ENCODE measurements at places on chromosomes 7 and 10.

DNA sequence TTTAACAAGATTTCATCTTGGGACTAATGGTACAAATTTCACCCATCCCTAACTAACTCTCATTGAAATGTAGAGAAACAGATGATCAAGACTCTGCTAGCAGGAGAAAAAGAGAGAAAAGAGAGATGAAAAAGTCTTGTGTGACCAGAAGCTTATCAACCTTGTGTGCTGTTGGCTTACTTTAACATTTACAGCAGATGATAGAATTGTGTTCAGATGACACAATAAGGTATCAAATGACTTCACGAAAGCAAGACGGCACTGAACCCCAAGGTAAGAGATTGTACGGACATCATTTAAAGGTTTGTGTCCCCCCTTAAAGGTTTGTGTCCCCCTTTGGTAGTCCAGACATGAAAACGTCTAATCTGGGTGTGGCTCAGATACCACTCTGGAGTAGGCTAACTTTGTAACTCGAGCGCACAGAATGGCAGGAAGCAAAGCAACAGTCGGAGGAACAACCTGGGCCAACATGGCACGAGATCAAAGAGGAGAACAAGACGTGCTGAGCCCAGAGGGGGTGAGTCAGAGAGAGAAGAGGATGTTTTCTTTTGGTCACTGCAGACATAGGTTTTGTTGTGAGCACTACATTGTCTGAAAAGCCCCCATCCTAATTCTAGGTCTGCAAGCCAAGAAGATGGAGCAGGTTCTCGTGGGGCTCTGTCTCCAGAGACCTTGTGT, 10.4 kb upstream of the LMBR1 start:
- H3K27ac ChIP-seq, result no peak overlapping the region
- no peaks in the 10 kb centered on the region for H3K36me3 ChIP-seq
- no peak for DNase-seq
- H3K27me3 ChIP-seq, result no peaks in the 10 kb centered on the region
- no peaks in the 10 kb centered on the region for H3K4me1 ChIP-seq

DNA sequence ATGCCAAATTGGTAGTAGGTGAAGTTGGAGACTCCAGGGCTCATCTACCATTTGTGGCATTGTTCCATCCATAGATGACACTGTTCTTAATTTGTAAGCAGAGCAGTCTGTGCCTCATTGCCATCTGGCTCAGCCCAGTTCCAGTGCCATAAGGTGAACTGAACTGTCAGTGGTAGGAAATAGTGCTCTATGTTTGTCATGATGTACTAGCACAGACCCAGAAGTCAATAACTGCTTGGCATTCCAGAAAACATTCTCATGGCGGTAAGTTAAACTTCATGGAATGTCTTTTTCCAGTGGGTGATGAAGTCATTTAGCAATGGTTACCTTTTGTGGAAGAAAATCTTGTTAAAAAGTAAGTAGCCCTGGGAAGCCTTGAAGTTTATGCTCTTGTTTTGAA, 302.7 kb downstream of the SUGCT start:
- DNase-seq, result no peak
- no peak overlapping the region for H3K27ac ChIP-seq
- H3K36me3 ChIP-seq, result no peaks in the 10 kb centered on the region
- no peak overlapping the region for H3K4me3 ChIP-seq
- H3K27me3 ChIP-seq, result no peaks in the 10 kb centered on the region

GRCh38 chr7:5596046-5596895, 172.6 kb upstream of the TNRC18 start:
- no peak overlapping the region for H3K4me3 ChIP-seq
- peaks cover 74% of the 10 kb centered on the region for H3K27me3 ChIP-seq
- H3K4me1 ChIP-seq, result no peaks in the 10 kb centered on the region
- no peak for DNase-seq

DNA sequence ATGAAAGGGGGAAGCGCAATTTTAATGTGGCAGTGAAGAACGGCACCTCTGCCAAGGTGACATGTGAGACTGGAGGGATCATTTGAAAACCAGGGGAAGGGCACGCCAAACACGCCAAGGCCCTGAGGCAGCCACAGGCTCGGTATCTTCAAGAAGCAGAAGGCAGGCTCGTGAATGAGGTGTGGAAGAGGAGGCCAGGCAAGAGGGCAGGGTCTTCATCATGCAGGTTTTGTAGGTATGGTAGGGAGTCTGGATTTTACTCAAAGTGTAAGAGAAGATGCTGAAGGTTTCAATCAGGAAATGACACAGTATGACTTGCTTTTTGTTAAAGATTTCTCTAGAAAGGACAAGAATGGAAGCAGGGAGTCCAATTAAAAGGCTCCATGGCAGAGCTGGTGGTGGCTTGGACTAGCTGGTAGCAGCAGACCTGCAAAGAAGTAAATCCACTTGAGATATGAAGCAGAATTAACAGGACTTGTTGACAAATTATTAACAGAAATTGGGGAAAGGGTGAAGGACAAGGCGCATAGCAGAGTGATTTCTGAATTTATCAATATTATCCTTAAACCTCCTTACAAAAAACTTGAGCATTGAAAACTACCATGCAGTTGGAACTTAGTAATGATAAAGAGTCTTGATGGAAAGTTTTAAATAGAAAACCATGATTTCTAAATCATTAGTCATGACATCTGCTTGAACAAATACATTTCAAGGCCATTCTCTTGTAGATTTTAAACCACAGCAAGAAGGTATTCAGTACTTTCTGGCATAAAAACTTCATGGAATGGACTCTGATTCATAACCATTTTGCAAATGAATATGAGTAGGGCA, 70.4 kb downstream of the COA1 start:
- no peak overlapping the region for H3K27ac ChIP-seq
- peak; percentile 63 for DNase-seq
- peaks cover 33% of the 10 kb centered on the region for H3K4me1 ChIP-seq
- no peak overlapping the region for H3K4me3 ChIP-seq
- no peaks in the 10 kb centered on the region for H3K27me3 ChIP-seq

- DNase-seq, result no peak
- no peak overlapping the region for H3K27ac ChIP-seq
- H3K4me1 ChIP-seq, result no peaks in the 10 kb centered on the region
- H3K27me3 ChIP-seq, result no peaks in the 10 kb centered on the region
Observed at GRCh38 chr10:19200211-19200610, 151.6 kb downstream of the MALRD1 start.

DNA sequence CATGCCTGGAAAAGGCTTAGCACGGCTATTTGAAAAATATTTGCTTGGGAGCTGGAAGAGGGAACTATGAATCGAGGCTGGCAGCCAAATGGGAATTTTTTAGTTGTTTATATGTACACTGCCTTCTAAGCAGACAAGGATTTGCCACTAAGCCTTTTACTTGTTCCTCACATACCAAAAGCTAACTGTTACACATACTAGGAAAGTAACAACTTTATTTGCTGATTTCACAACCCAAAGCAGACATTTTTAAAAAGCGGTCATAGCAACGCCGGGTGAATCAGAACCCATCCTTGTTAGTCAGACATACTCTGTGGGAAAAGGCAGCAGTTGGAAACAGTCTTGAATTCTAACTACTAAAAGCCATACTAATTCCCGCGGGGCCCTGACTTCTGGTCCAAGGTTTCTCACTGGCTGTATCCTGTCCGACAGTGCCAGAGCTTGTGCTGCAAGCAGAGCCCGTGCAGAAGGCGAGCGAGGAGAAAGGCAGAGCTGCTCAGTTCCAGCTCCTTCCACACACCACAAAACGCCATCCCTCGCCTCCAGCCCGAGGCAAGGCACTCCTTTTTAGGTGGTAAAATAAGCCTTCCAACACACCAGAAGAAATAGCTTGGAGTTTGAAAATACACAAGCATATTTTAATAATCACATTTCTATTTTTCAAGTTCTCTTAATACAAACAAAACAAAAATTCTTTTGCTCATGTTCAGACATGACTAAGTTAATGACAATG, 89.2 kb downstream of the RNF216 start:
- no peaks in the 10 kb centered on the region for H3K27me3 ChIP-seq
- H3K4me1 ChIP-seq, result peaks cover 19% of the 10 kb centered on the region
- no peak overlapping the region for H3K27ac ChIP-seq
- no peak for DNase-seq

DNA sequence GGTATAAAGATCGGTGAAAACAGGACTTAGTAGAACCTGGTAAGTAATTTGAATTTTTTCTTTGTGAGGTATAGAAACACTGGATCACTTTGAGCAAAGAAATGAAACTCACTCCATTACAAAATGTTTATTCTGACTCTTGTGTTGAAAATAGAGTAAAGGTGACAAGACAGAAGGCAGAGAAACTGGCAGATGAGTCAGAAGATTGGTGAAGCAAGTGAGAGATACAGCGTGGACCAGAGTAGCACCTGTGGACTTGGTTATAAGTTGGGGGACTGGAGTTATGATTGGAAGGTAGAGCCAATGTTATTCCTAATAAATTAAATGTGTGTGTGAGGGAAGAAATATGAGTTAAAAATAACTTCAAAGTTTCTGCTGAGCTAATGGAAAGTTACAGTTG, 620.9 kb downstream of the ZWINT start:
- no peaks in the 10 kb centered on the region for H3K27me3 ChIP-seq
- no peak overlapping the region for H3K4me3 ChIP-seq
- H3K4me1 ChIP-seq, result no peaks in the 10 kb centered on the region

- H3K4me1 ChIP-seq, result no peaks in the 10 kb centered on the region
- no peaks in the 10 kb centered on the region for H3K36me3 ChIP-seq
- no peaks in the 10 kb centered on the region for H3K27me3 ChIP-seq
- H3K4me3 ChIP-seq, result no peak overlapping the region
- no peak for DNase-seq
Observed at GRCh38 chr7:120829487-120829886, 28.5 kb downstream of the TSPAN12 start.

GRCh38 chr7:120060281-120060680, 212.7 kb upstream of the KCND2 start:
- H3K4me3 ChIP-seq, result no peak overlapping the region
- H3K36me3 ChIP-seq, result no peaks in the 10 kb centered on the region
- H3K27ac ChIP-seq, result no peak overlapping the region
- H3K27me3 ChIP-seq, result no peaks in the 10 kb centered on the region
- no peak for DNase-seq
- H3K4me1 ChIP-seq, result peaks cover 36% of the 10 kb centered on the region

- no peak for DNase-seq
- no peaks in the 10 kb centered on the region for H3K36me3 ChIP-seq
- H3K27me3 ChIP-seq, result no peaks in the 10 kb centered on the region
- peaks cover 49% of the 10 kb centered on the region for H3K4me1 ChIP-seq
- no peak overlapping the region for H3K4me3 ChIP-seq
- peak overlapping the region; percentile 91 for H3K27ac ChIP-seq
Observed at GRCh38 chr10:4130685-4131084, 345.7 kb upstream of the KLF6 start.

DNA sequence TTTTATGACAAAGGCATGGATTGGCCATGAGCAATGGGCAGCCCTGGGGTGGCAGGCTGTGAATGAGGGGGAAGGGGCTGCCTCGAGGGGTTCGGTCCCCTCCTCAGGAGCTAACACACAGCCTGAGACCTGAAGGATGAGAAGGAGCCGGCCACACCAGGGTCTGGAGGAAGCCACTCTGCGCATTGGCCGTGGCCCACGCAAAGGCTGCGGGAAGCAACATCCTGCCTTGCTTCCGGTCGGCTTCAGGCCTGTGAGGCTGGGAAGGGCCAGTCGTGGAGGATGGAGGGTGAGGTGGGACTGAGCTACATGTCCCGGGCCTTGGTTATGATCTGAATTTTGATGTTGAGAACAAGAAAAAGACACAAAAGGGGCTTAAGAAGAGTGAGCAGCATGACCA, 49.4 kb downstream of the RGS10 start:
- no peak overlapping the region for H3K27ac ChIP-seq
- no peak for DNase-seq
- H3K4me3 ChIP-seq, result no peak overlapping the region
- H3K27me3 ChIP-seq, result no peaks in the 10 kb centered on the region
- no peaks in the 10 kb centered on the region for H3K36me3 ChIP-seq

DNA sequence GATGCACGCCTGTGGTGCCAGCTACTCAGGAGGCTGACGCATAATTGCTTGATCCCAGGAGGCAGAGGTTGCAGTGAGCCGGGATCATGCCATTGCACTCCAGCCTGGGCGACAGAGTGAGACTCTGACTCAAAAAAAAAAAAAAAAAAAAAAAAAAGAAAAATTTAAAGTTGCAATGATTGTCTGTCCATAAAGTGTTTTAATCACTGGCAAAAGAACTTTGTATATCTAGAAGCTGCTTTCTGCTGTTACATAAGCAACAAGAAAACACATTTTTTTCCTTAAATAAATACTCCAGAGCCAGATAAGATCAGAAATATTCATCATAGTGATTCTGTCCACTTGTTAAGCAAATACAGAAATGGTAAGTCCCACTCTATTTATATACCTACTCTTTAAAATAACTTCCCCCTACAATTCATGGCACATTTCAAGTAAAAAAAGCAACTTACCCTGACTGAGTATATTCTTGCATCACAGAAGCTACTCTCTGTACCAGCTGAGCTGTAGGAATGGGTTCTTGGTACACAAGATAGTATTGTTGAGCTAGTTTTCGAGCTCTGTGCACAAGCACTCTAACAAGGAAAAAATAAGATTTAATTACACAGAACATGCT, 7.6 kb downstream of the PSMA2 start:
- no peak for DNase-seq
- H3K4me1 ChIP-seq, result peaks cover 35% of the 10 kb centered on the region
- H3K27ac ChIP-seq, result no peak overlapping the region

GRCh38 chr10:80460399-80461207, 6.5 kb downstream of the TSPAN14 start:
- no peaks in the 10 kb centered on the region for H3K27me3 ChIP-seq
- H3K36me3 ChIP-seq, result no peaks in the 10 kb centered on the region
- H3K4me1 ChIP-seq, result peaks cover 10% of the 10 kb centered on the region
- no peak overlapping the region for H3K27ac ChIP-seq
- DNase-seq, result no peak

GRCh38 chr7:113113912-113114311, 4.4 kb downstream of the SMIM30 start:
- DNase-seq, result peak; percentile 67
- no peak overlapping the region for H3K4me3 ChIP-seq

DNA sequence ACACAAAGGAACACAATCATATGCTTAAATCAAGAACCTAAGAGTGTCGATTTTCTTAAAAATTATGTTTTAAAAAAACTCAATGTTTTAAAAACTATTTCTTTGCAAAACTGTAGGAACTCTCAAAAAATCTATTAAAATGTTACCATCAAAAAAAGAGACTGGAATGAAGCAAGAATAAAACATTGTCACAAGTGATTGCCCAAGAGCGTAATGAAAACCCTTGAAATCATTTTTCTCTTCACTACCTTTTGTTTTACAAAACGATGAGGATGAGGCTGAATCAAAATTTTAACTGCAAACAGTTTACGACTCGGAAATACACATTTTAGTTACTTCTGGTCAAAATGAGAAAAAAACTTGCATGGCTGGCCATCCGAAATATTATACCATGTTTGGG, 855 bp downstream of the YME1L1 start:
- H3K4me3 ChIP-seq, result peak overlapping the region; percentile 95
- H3K36me3 ChIP-seq, result peaks cover 7% of the 10 kb centered on the region
- H3K27ac ChIP-seq, result peak overlapping the region; percentile 100
- no peak for DNase-seq
- peaks cover 11% of the 10 kb centered on the region for H3K4me1 ChIP-seq
- no peaks in the 10 kb centered on the region for H3K27me3 ChIP-seq

All from MM.1S (cell line).